ENCODE measurements at places on chromosomes 6 and 20.

DNA sequence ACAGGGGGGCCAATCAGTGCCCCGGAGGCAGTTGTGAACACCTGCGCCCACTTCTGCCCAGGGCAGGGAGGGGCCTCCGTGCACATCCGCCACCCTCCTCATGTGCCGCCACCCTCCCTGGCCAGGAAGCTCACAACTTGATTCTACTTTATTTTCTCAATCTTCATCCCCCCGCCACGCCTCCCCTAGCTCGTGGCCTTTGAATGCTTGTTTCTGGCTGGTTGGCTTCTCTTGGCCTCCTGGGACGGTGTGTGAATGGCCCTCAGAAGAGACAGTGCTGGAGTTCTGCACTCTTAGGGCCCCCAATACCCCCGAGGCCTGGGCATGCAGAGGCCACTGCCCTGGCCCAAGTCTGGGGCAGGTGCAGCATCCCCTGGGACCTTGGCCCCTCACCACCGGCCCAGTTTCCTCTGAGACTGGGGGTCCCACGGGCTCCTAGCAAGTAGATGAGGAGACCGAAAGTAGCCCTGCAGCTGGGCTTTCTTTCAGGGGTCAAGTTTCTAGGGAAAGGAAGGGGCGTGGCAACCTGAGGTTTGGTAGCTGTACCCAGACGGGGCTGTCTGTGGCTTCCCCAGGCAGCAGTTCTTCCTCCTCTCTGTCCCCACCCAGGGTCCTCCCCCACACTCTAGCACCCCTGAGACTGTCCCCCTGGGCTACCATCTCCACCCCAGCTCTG, 1.3 kb downstream of the RGS19 start:
- DNase-seq = no peak

- no peak for DNase-seq
Measured at GRCh38 chr6:24054388-24054787, 71.6 kb upstream of the NRSN1 start.

DNA sequence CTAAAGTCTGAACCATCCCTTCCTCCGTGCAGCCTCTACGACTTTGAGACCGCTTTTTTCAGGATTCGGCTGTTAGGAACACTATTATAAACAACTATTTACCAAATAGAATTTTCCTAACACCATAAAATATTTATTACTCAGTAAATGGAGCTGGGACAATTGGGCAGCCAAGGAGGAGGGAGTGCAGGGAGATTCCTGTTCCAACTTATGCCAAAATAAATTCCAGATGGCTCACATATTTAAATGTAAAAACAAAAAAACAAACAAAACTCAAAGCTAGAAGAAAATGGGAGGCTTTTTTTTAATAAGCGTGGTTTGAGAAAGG, 48.1 kb downstream of the TCP11 start:
- DNase-seq = peak; percentile 5

GRCh38 chr20:33518071-33518470, 28.2 kb downstream of the CBFA2T2 start:
- no peak for DNase-seq

- no peak for DNase-seq
Measured at GRCh38 chr20:62916703-62917476, 9.4 kb downstream of the DIDO1 start.

DNA sequence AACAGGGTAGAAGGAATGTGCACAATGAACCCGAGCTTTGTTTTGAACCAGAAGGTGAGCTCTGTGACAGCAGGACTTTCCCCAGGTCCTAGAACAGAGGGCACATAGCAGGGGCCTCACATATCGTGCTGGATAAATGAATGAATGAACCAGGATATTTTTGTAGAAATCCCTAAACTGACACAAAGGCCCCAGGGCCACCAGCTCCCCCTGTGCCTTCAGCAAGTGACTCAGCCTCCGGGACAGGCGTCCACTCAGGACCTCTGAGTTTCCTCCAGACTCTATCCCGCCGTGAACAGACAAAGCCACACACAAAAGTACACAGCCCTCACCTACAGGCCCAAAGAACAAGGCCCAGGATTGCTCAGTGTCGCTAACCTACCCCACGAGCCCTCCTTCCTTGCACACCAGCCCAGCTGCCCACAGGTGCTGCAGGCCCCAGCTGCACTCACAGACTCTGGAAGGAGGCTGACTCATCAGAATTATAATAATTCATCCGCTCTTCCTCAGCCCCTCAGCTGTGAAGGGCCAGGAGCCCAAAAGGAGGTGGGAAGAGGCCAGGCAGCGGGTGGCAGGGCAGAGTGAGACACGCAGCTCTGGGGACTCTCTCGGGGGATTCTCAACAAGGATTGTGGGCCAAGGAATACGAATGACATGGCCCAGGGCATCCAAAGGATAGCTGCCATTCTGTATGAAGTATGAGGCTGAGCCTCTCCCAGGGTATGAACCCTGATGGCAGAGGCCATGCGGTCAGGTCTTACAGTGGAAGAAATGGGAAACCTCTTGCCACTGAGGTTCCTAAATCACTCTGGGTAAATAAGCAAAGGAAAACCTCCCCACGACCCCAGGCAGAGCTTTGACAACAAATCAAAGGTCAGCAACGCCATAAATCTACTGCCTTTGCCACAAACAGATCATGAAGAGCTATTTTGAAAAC, 40.9 kb downstream of the SUMO4 start:
- no peak for DNase-seq

DNA sequence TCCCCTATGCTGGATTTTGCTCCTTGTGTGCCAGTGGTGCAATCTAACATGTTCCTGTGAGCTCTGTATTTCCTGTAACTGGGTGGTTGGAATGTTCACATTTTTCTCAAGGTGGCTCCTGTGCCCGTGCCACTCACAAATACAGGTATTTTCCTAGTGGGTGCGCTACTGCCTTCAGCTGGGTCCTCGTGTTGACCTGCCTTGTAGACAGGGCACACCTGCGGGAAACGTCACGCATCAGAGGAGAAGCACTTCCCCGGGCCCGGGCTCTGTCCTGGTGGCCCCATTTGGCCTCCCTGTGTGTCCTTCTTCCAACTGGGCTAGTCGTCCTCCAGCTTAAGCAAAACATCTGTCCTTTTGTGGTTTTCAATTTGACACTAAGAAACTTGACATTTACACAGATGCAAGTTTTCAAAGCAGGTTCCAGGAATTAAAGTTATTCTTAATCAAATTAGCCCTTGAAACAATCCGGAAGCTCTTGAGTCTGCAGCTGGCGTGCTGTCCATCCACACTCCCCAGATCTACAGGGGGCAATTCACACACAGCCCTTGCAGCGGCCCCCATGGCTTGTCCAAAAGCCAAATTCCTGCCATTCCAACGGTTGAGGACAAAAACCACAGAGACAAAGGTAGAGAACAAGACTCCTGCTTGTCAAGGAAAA, 275.1 kb downstream of the CDC5L start:
- DNase-seq = no peak

GRCh38 chr6:39296745-39297640, 17.2 kb downstream of the KCNK17 start:
- no peak for DNase-seq

DNA sequence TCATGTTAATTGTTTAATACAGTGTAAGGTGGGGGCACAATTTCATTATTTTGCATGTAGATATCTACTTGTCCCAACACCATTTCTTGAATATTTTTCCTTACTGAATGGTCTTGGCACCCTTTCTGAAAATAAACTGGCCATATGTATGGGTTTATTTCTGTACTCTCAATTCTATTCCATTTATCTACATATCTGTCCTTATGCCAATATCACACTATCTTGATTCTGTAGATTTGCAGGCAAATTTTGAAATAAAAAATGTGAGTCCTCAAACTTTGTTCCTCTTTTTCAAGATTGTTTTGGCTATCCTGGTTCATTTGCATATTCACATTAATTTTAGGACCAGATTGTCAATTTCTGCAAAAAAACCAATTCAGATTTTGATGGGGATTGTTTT, 34.8 kb downstream of the SCGN start:
- DNase-seq = no peak

GRCh38 chr6:137231895-137232294, 12.7 kb upstream of the IFNGR1 start:
- DNase-seq = no peak

- peak; percentile 80 for DNase-seq
Measured at GRCh38 chr6:34771727-34772126, 14.4 kb downstream of the SNRPC start.

- no peak for DNase-seq
Measured at GRCh38 chr6:163709693-163710092, 295.2 kb downstream of the QKI start.

GRCh38 chr20:33664762-33665144, 2.0 kb upstream of the ACTL10 start:
- no peak for DNase-seq

DNA sequence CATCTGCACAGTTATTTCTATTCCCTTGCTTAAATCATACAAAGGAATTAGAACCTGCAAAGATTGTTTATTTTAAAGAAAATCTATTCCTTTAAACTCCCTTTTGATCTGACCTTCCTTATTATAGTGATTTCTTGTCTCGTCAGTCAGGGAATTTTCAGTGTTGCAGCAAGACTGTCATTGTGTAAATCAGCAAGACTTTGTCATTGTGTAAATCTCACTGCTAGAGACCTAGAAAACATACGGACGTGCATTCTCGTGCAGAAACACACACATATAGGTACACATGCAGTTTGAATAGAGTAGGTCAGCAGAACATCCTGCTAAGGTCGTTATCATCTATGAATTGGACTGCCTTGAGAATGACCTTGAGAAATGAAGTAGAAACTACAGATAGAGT, 6.2 kb upstream of the SGK1 start:
- no peak for DNase-seq

GRCh38 chr6:112036088-112036637, 17.7 kb upstream of the CCN6 start:
- DNase-seq = no peak

GRCh38 chr20:36105711-36106226, 48.8 kb upstream of the EPB41L1 start:
- no peak for DNase-seq

GRCh38 chr6:168116438-168116974, 37.5 kb upstream of the FRMD1 start:
- DNase-seq = no peak

DNA sequence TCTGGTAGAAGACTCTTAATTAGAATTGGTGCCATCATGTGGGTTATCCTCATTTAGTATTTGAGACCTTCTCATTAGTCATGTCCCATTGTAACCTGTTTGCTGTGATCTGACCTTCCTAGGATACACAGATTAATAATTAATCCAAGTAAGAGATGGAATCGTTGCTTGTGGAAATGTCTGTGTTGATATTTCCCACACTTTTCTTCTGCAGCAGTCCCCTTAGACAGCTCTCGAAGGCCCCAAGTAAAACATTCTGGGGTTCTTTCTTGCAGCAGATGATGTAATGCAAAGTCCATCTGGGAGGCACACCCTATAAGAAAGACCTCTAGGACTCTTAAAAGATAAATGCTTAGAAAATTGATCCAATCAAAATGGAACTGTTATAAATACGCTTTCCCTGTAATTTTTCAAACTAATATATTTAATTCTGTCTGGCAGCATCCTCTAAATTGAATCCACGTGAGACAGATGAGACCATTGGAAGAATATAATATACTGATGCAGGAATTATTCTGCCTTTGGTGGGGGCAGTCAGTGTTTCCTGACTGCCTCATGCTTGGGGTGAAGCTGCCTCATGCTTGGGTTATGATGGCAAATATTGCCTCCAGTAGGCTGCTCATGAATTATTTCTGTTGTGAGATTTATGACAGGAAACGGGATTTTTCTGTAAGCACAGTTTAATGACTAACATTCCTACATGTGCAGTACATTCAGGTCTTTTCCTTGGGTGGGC, 54.5 kb upstream of the ARMC2 start:
- no peak for DNase-seq

- DNase-seq = no peak
Measured at GRCh38 chr6:111716325-111716724, 110.6 kb upstream of the TRAF3IP2 start.

DNA sequence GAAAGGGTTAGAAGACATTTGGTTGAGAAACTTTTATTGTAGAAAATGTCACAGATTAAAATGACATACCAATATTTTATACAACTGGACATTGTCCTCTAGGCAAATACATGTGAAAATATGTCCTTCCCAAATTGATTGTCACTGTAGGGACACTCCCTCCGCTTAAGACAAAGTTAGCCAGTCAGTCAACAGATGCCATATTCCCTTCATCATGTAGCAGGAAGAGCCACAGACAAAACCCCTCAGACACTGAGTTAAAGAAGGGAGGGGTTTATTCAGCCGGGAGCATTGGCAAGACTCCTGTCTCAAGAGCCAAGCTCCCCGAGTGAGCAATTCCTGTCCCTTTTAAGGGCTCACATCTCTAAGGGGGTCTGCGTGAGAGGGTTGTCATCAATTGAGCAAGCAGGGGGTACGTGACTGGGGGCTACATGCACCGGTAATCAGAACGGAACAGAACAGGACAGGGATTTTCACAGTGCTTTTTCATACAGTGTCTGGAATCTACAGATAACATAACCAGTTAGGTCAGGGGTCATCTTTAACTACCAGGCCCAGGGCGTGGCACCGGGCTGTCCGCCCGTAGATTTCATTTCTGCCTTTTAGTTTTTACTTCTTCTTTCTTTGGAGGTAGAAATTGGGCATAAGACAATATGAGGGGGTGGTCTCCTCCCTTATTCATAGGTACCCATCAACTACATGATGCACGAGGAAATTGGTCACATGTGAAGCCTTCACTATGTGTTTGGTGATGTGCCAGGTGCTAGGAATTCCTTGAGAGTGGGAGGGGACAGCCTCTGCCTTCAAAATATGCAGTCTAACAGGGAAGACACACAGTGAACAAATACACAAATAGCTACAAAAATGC, 155.7 kb upstream of the CDYL start:
- no peak for DNase-seq

DNA sequence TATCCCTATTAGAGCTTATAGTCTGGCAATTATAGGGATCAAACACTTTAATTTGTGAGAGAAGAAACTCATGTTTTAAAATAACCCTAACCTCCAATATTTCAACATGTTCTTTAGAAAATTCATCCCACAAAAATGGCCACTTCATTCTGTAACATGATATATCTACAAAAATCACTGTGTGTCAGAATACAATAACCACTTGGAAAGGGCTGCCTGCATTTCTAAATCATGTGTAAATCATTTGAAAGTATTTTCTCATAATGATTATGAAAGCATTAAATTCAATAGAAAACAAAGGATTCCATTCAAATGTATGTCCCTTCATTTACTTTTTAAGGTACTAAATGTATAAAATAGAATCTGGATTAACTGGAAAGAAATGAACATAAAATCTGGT, 101.4 kb upstream of the NHSL1 start:
- DNase-seq = no peak

GRCh38 chr6:133701633-133702331, 187.1 kb upstream of the TCF21 start:
- DNase-seq = no peak
